ENCODE measurements at places on chromosomes 1 and 21.
A peak's percentile ranks its signal among the peaks of the same experiment; 100 is the strongest.

DNA sequence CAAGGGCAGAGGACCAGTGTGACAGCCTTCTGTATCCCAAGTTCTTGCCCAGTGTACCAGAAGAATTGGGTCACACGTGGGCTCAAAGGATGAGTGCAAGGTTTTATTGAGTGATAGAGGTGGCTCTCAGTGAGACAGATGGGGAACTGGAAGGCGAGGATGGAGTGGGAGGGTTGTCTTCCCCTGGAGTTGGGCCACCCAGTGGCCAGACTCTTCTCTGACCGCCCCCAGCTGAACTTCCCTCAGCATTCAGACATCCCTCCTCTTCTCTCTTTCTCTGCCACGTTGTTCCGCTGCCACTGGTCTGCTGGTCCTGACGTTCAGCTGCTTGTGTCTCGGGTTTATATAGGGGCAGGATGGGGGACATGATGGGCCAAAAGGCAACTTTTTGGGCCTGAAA, 150.1 kb upstream of the IVNS1ABP start:
- no peak for DNase-seq

DNA sequence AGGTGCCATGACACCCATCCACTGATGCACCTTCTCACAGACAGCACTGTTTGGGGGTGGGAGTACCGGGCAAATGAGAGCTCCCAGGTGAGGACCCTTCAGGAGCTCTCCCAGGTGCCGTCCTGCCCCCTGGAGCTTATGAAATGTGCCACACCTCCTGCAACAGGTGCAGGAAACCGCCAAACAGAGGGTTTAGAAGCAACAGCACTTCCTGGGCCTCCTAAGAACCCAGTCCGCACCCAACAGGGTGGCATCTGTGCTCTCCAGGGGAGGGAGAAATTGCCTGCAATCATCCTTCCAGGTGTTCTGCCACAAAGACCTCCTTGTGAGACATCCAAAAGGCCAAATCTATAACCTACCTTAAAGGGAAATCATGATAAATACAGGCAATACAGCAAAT, 87.7 kb upstream of the ATP1B1 start:
- DNase-seq: no peak

GRCh38 chr1:150487763-150488115, 520 bp downstream of the TARS2 start:
- DNase-seq: no peak

DNA sequence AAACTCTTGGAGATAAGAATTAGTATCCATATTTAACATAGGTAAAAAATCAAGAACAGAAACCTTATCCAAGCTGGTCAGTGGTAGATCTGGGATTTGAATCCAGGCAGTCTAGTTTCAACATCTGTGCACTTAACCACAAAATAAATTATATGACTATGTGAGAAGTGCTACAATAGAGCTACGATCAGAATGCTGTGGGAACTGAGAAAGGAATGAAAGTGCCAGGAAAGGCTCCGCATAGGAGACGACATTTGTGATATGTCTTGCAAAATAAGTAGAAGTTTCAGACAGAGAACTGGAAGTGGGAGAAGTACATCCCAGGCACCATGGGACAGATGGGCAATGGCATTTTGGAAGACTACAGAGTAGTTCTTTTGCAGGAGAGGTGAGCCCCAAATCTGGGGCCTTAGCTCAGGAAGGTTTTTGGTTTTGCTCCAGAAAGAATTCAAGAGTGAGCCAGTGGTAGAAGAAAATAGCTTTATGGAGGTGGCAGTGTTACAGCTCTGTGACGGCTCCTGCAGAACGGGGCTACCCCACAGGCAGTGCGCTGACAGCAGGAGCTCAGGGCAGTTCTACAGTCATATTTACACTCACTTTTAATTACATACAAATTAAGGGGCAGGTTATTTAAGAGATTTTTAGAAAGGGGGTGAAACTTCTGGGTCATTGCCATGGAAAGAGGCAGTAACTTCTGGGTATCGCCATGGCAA, 25.5 kb upstream of the GJA5 start:
- no peak for DNase-seq

DNA sequence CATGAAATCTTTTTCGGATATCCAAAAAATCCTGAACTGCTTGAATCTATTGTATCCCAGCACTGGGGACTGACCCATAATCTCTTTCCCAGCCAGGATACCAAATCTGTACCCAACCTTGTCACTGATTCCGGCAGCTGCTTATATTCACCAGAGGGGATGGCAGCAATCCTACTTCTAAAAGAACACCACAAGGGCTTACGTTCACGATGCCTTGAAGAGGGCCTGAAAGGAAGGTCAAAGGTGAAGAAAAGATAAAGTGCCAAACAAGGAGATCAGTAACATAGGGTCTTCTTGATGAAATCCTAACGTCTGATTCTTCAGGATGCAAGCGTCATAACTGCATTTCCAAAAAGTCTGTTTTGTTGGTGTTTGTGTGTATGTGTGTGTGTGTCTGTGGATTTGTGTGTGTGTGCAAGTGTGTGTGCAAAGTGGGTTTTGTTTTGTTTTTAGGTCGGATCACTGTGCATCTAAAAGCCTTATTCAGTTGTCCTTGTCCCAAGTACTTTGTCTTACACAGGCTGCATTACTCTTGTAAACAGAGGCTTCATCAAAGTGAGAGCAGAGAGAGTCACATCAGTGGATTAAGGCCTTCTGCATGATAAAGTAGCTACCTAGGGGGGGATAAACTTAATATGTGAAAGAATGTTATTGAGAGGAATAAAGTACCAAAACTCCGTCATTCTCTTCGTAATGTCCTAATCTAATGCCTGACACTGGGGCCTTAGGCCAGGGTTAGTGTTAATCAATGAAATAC, 179.3 kb downstream of the BARHL2 start:
- DNase-seq: no peak

- DNase-seq: no peak
Observed at GRCh38 chr1:67769633-67770256, 63.5 kb downstream of the GNG12 start.

- DNase-seq: no peak
Observed at GRCh38 chr1:198669023-198669698, 30.3 kb downstream of the PTPRC start.

- no peak for DNase-seq
Observed at GRCh38 chr1:107870696-107871095, 94.3 kb downstream of the VAV3 start.

GRCh38 chr21:15437883-15438282, 291.9 kb upstream of the USP25 start:
- no peak for DNase-seq

- no peak for DNase-seq
Observed at GRCh38 chr1:51341876-51342496, 11.6 kb upstream of the TTC39A start.

GRCh38 chr1:17233675-17234320, 15.1 kb upstream of the PADI3 start:
- DNase-seq: no peak

DNA sequence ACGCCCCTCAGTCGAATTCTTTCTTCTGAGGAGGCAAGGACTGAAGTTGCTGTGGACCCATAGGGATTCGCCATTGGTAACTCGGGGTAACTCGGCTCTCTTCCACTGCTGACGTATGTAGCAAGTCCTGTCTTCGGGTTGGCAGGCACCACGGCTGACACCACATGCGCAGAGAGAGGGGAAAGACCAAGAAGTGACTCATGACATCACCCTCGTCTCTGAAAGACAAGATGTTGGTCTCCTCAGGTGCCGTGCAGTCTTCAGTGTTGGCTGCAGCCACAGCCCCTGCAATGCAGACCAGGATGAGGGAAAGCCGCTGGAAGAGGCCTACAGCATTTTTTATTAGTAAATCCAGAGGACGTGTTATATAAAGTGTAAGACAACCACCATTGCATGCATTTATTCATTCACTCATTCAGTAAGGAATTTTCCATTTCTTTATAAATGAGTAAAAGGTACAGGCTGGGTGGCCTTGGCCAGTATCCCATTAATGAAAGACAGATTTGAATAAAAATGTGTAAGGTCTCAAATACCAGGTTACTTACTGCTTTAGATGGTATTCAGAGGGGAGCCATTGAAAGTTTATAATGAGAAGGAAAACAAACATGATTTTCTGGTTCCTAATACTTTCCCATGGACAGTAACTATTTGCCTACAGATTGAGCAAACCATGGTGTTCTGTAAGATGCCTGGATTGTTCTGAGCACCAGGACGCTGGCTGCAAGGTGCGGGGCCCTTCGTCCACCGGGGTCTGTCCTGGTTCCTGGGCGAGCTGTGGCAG, 50.7 kb upstream of the IRF2BP2 start:
- DNase-seq: no peak

GRCh38 chr1:53246261-53247134, 8.2 kb upstream of the MAGOH start:
- DNase-seq: no peak

DNA sequence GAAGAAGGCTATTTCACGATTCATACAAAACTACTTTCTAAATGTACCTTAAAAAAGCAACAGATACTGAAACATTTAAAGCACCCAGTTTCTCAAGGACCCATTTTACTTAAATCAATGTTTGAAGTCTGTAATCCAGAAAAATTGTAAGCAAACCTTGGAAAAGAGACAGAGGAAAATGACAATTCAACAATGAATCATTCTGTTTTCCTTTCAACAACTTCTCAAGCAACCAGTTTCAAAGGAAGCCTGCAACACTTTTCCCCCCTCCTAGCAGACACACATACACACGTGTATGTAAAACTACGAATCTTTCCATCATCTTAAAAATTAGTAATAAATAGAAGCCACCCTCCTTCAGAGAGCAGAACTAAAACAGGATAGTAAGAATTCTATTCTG, 1.2 kb downstream of the RERE start:
- no peak for DNase-seq

DNA sequence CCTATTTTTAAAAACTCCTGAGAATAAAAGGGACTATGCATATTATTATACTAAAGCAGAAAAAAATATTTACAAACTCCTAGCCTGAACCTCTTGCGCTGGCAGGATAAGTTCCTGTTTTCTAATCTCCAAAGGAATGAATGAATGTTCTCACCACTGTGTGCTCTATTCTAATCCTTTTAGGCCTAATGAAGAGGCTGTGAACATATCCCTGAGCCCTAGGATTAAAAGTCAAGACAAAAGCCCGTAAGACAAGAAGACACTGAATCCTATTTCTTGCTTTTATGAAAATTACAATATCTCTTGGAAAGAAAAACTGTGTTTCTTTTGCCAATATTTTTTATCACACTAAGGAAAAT, 317.5 kb downstream of the HHAT start:
- no peak for DNase-seq

GRCh38 chr1:222325506-222325905, 222.4 kb downstream of the HHIPL2 start:
- no peak for DNase-seq

DNA sequence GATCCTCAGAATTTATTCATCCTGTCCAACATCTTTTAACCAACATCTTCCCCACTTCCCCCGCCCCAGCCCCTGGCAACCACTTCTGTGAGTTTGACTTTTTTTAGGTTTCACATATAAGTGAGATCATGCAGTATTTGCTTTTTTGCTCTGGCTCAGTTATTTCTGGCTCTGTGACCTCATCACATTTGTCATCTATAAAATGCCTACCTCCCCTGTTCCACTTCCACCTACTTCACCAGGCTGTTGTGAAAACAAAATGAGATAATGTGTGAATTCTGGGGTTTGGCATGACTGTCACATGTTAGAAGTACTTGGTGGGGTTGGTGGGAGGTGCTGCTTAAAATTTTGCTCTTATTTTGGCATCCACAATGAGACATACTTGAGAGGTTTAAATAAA, 18.4 kb downstream of the HHAT start:
- DNase-seq: peak; percentile 31

DNA sequence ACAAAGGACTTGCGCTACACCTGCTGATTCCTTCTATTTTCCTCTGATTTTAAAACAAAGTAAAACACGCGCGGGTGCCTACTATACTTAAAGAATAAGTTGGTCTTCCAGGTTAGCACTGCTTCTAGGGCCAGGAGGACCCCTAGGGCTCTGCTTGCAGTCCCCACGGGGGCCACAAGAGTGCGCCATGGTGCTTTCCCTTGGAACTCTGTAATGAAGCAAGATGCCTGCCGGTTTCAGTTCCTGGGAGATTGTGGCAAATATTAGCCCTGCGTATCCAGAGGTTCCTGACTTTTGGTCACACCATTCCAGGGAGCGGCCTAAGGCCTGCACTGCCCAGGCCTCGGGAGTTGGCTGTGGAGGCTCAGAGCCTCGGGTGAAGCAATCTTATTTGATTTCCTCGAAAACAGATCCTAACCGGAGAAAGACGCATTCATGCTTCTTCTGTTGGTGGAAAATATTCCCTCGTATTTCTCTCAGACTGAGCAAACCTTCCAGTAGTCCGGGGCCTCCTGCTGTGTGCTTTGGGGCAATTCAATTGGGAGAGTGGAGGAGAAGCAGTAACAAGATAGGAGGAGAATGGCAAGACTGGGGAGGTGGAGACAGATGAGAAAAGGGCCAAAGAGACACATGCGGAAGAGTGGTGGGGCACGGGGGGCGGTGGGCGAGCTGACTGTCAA, 25.3 kb downstream of the ADAM30 start:
- DNase-seq: peak; percentile 66
